ENCODE measurements at places on chromosomes 6 and 20.

DNA sequence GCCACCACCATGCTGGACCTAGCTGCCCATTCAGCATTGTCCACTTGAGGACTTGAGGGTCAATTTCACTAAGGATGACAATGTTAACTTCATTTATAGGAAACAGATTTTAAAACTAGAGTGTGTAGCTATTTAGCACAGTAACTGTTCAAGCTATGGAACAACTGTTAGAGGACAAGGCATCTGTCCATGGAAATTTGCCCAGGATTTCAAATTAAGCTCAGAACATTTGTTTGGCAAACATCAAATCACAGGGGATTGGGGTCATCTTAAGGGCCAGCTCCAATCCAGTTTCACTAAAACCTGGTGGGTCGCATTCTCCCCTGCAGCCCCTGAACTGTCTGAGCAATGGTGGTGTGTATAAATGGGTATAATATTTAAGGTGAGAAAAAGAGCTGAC is 35.1 kb downstream of the PM20D2 start:
- no peak for DNase-seq

DNA sequence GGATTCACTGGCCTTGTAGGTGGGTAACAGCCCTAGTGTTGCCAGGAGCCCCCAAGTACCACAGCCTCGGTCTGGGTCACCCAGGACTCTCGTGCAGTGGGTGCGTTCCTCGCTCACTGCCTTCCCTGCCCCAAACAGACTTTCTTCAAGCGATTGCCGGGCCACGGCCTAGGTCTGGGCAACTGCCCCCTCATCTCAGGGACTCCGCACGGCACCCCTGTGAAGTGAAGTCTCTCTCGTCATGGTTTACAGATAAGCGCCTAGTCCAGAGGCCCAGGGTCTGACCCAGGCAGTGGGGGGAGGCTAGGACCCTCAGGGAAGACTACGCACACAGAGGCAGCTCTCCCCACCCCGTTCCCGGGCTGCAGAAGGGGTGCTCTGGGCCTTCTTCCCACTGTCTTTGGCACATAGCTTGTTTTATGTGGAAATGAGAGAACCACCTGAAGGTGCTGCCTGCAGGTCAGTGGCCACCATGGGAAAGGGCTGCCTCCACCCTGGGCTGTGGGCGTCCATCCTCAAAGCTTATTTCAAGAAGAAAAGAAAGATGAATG is 220.8 kb downstream of the ERMARD start:
- DNase-seq = no peak

- no peak for DNase-seq
These were observed 9.6 kb downstream of the GMEB2 start for GRCh38 chr20:63617092-63617875.

DNA sequence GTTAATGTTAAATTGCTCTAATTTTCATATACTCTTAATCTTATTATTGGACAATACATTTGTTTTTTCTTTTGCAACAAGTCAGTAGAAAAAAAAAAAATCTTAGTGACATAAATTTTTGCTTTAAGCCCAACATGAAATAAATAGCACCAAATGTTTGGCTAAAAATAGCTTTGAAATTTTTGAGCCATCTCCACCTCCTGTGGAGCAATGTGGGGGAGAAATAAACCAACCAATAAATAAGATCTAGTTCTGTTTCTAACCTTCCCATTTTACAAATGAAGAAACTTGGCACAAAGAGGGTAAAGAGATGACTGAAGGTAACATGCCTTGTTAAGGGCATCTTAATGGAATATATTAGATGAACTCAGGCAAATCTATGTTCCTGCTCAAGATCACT is 91.4 kb downstream of the PRKN start:
- no peak for DNase-seq

DNA sequence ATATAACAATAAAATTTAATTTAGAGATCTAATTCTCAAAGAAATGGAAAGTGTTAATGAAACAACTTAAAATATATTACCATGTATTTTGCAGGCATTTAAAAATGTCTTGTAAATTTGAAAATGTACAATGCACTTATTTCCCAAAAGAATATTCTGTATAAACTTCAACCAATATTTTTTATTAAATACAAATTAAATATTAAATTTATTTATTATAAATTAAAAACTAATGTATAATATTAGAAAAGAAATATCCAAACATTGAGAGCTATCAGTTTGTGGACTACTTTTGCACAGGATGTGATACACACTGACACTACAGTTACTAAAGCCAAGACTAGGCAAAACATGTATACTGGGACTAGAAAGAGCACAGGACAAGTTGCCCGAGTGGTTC is 707.0 kb upstream of the NRSN1 start:
- no peak for DNase-seq

GRCh38 chr6:112215488-112216284 is 38.7 kb downstream of the LAMA4 start:
- no peak for DNase-seq

DNA sequence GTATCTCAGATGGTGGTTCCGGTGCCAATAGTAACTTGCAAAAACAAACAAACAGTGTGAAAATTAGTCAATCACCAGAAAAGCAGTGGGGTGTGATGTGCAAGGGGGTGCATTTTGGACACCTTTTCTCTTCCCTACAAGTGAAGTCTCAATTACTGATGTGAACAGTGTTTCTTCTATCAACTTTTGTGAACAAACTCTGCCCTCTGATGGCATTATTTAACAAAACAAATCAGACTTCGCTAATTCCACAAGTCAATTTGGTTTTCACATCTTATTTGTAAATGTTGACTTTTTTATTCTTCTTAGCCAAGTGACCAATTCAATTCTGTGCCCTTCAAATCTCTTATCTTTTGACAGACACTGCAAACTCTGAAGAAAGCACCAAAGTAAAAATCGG is 212.2 kb downstream of the UST start:
- no peak for DNase-seq

GRCh38 chr20:54793291-54793992 is 318.0 kb downstream of the DOK5 start:
- no peak for DNase-seq

DNA sequence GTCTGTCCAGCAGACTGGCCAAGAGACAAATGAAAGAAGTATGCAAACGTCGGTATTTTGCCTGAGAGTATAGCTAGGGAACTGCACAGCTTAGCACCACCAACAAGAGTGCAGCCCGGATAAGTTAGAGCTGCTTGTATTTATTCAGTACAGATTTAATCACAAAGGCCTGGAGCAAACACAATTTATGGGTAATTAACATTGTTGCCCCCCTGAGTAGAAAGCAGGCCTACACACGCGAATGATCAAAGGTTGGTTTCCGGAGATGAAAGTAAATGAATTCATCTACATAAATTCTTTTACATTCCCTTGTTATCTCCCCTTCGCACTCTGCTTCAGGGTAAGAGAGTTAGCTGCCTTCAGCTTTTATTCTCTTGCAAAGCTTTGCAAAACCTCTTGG is 24.7 kb upstream of the CRISP1 start:
- no peak for DNase-seq

All from GM19239 (cell line).